ENCODE measurements at places on chromosomes 7 and 10. TPM values are rescaled to one million over a fixed set of nuclear protein-coding genes. Genes with fewer than 3 reads are reported as not detected.

Gene WNT8B
- total RNA-seq = not detected

- DNase-seq = no peak
These were observed 560 bp downstream of the GBF1 start for GRCh38 chr10:102245932-102246251.

GRCh38 chr7:83162402-83163256 lies at the start of gene PCLO:
PCLO (minus strand) TSS chr7:83162884; CDS start chr7:83162592, 292 bp downstream.
- peak; percentile 27 for DNase-seq

DNA sequence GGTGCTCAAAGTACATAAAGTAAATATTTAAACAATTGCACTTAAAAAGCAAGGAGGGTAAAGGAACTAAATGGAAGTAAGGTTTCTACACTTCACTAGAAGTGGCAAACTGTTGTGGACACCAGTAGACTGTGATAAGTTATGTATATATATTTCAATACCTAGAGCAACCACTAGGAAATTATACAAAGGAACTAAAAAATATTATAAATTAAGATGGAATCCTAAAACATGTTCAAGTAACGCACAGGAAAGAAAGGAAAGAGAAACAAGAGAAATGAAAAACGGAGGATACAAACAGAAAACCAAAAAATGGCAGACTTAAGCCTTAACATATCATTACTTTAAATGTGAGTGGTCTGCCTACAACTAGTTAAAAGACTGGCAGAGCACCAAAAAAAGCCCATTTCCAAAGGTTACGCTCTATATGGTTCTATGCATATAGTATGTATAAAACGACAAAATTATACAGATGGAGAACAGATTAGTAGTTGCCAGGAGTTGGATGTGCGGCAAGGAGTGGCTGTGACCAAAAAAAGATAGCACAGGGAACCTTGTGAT lies 19.0 kb downstream of the VPS41 start:
- DNase-seq = no peak

- no peak for DNase-seq
These were observed 121.1 kb downstream of the GPR85 start for GRCh38 chr7:112965506-112965905.

DNA sequence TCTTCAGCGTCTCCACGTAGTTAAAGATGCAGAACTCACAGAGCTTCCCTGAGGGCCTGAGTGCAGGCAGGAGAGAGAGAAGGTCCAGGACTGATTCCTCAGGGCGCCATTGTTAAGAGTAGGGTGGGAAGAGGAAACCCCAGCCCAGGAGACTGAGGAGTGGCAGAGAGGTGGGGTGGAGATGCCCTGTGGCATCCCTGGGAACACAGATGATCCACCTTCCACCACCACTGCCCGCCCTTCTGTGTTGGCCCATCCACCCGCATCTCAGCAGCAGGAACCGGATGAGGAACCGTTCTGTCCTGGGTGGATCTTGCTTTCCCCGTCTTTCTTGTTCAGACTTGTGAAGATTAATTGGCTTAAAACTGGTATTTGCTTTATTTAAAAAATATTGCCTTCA lies 48.3 kb downstream of the PFKP start:
- no peak for DNase-seq

Data from natural killer cell (primary cell).